ENCODE measurements at places on chromosomes 6 and 20. TPM values are rescaled to one million over a fixed set of nuclear protein-coding genes. Genes with fewer than 3 reads are reported as not detected.

The DCDC2 gene
- total RNA-seq = 0.58 TPM

The GSTA1 gene
- total RNA-seq = not detected

The C20orf144 gene
- total RNA-seq = not detected

GRCh38 chr20:34150306-34151000 is 38.4 kb upstream of the EIF2S2 start:
- H3K27ac ChIP-seq = no peak overlapping the region
- no peak for DNase-seq
- H3K4me3 ChIP-seq = no peak overlapping the region
- no peaks in the 10 kb centered on the region for H3K4me1 ChIP-seq
- H3K27me3 ChIP-seq = no peaks in the 10 kb centered on the region
- H3K36me3 ChIP-seq = no peaks in the 10 kb centered on the region

GRCh38 chr6:141552463-141552862 is 580.3 kb upstream of the GJE1 start:
- H3K36me3 ChIP-seq = no peaks in the 10 kb centered on the region
- H3K27me3 ChIP-seq = no peaks in the 10 kb centered on the region
- no peak overlapping the region for H3K27ac ChIP-seq
- no peak overlapping the region for H3K4me3 ChIP-seq
- H3K4me1 ChIP-seq = no peaks in the 10 kb centered on the region

GRCh38 chr6:167247814-167248595 is 43.1 kb upstream of the UNC93A start:
- DNase-seq = no peak
- H3K4me1 ChIP-seq = no peaks in the 10 kb centered on the region
- H3K36me3 ChIP-seq = no peaks in the 10 kb centered on the region
- H3K27ac ChIP-seq = no peak overlapping the region
- H3K4me3 ChIP-seq = no peak overlapping the region
- H3K27me3 ChIP-seq = peaks cover 9% of the 10 kb centered on the region

- H3K27ac ChIP-seq = no peak overlapping the region
- no peaks in the 10 kb centered on the region for H3K36me3 ChIP-seq
- no peak for DNase-seq
- H3K4me1 ChIP-seq = no peaks in the 10 kb centered on the region
- no peak overlapping the region for H3K4me3 ChIP-seq
These were observed 320.7 kb downstream of the RNF144B start for GRCh38 chr6:18707714-18708439.

The ZBTB46 gene
- 13.4 TPM for total RNA-seq

DNA sequence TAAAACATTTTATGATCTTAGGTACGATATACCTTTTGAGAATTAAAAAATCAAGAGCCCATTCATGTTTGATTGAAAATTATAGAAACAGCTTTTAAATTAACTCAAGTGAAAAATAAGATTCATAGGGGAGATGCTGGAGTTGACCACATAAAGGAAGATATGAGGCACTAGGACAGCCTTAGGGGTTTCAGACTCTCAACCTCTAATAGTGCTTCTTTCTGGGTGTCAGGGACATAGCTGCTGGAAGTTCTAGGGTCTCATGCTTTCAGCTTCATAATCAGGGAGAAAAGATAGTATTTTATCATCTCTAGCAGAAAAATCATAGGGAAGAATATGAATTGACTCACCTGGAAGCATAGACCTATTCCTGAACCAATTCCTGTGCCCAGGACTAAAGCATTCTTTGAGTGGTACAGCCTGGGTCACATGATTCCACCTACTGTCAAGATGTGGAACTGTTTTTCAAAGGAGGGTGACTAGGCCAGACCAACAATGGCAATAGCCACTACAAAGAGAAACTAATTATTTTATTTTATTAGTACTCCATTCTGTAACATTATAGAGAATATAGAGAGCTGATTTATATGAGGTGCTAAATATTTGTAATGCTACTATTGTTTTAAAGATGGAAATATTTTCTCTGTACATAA is 27.8 kb upstream of the CENPW start:
- peak; percentile 15 for DNase-seq
- no peaks in the 10 kb centered on the region for H3K36me3 ChIP-seq
- H3K4me3 ChIP-seq = no peak overlapping the region
- H3K27me3 ChIP-seq = no peaks in the 10 kb centered on the region
- H3K4me1 ChIP-seq = no peaks in the 10 kb centered on the region

DNA sequence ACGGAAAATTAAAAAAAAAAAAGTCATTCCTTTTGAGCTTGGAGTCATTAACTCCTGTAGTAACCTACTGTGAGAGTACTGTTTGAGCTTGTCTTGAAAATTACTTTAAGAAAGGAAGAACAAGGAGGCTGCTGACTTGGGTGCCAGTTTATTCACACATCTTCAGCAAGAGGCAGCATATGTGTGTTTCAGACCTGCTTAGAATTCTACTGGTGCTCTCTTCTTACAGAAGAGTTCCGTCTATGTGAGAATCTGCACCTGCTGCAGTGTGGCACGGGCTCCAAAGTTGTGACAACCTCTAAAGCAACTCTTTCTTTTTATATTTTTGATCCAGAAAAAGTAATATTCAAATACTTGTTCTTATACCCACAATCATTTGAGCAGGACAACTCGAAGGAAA is 117.4 kb upstream of the SOX4 start:
- H3K4me3 ChIP-seq = no peak overlapping the region
- H3K27me3 ChIP-seq = no peaks in the 10 kb centered on the region
- no peaks in the 10 kb centered on the region for H3K36me3 ChIP-seq
- peaks cover 5% of the 10 kb centered on the region for H3K4me1 ChIP-seq
- no peak for DNase-seq
- H3K27ac ChIP-seq = no peak overlapping the region

The SRSF12 gene
- total RNA-seq = not detected

- no peaks in the 10 kb centered on the region for H3K4me1 ChIP-seq
- H3K36me3 ChIP-seq = no peaks in the 10 kb centered on the region
- peaks cover 9% of the 10 kb centered on the region for H3K27me3 ChIP-seq
- H3K4me3 ChIP-seq = no peak overlapping the region
These were observed 129.1 kb upstream of the SMLR1 start for GRCh38 chr6:130697995-130698535.

DNA sequence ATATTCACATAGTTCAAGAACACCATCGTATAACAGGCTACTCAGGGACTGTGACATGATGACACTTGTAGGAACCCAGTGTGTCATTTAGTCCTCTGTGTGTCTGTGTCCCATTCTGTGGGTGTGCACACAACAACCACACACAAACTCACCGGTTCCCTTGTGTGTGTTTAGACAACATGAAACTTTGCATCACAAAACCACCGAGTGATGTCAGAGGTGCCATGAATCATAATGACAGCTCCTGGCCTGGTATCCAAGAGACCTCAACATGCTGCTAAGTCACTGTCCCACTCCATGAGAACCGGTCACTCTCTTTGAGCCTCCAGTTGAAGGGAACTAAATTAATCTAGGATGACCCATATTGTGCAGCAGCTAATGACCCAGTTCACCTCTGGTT is 421.3 kb downstream of the PREX1 start:
- peaks cover 29% of the 10 kb centered on the region for H3K27me3 ChIP-seq
- H3K36me3 ChIP-seq = no peaks in the 10 kb centered on the region
- no peak overlapping the region for H3K4me3 ChIP-seq
- DNase-seq = no peak

The KCNK5 gene
- total RNA-seq = 13.9 TPM

- H3K27me3 ChIP-seq = no peaks in the 10 kb centered on the region
- DNase-seq = no peak
- no peaks in the 10 kb centered on the region for H3K4me1 ChIP-seq
- no peak overlapping the region for H3K27ac ChIP-seq
These were observed 91.4 kb upstream of the NEDD9 start for GRCh38 chr6:11323666-11324452.

- H3K36me3 ChIP-seq = no peaks in the 10 kb centered on the region
- no peak overlapping the region for H3K27ac ChIP-seq
- H3K27me3 ChIP-seq = no peaks in the 10 kb centered on the region
- no peak for DNase-seq
- no peak overlapping the region for H3K4me3 ChIP-seq
- H3K4me1 ChIP-seq = no peaks in the 10 kb centered on the region
These were observed 6.4 kb upstream of the MTRES1 start for GRCh38 chr6:107021446-107022185.

DNA sequence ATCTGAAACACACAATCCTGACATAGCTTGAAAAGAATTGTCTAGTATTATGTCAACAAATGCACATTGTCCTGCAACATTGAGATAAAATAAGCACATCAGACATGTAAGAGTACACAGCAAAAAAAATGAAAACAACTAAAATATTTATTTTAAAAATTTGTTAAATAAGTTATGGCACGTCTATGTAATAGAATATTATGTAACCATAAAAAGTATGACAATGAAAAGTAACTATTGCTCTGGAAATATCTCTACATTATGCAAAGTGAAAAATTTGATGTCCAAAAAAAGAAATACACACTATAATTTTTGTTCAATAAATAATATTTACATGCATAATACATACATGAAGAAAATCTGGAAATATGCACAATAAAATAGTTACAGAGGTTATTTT is 9.3 kb upstream of the ID4 start:
- no peak overlapping the region for H3K27ac ChIP-seq
- no peaks in the 10 kb centered on the region for H3K36me3 ChIP-seq
- H3K27me3 ChIP-seq = no peaks in the 10 kb centered on the region
- no peak overlapping the region for H3K4me3 ChIP-seq
- no peaks in the 10 kb centered on the region for H3K4me1 ChIP-seq

DNA sequence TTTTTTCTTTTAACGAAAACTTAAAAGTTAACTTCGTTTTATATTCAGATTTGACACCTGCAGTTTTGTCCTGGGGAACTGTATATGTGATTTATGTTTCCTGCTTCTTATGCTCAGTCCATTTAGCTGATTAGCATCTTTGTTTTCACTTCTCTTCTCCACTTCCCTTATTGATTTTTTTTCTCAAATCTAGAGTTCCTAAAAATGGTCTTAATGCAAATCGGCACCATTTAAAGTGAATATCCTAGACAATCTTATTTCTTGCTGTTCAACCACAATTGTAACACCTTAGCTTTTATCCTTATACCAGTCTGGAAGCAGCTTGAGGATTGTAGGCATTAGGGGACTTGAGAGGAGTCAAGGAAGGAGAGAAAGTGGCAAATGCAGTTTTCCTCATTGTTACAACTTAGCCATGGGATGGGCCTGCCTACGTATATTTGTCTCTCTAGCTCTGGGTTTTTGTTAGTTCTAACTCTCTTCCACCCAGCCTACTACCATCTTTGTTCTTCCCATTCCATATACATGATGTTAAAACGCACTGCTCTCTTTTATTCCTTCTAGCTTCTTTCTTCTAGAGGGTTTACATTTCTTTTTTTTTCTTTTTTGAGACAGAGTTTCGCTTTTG is 8.5 kb downstream of the QRSL1 start:
- H3K27ac ChIP-seq = no peak overlapping the region
- H3K36me3 ChIP-seq = peaks cover 17% of the 10 kb centered on the region
- H3K4me3 ChIP-seq = no peak overlapping the region

The HSD17B8 gene
- not detected for total RNA-seq

DNA sequence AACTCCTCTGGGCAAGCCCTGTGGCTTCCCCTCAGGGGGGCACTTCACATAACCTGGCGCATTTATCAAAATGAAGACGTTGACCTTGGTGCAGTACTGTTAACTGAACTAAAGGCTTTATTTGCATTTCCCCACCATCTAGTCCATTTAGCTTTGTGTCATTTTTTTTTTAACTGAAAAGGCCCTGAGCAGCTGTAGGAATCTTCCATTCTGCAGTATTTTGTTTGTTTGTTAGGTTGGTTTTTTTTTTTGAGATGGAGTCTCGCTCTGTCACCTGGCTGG is 10.7 kb downstream of the TMEM181 start:
- no peaks in the 10 kb centered on the region for H3K36me3 ChIP-seq
- H3K27me3 ChIP-seq = no peaks in the 10 kb centered on the region
- no peak overlapping the region for H3K4me3 ChIP-seq
- no peak overlapping the region for H3K27ac ChIP-seq
- DNase-seq = no peak

DNA sequence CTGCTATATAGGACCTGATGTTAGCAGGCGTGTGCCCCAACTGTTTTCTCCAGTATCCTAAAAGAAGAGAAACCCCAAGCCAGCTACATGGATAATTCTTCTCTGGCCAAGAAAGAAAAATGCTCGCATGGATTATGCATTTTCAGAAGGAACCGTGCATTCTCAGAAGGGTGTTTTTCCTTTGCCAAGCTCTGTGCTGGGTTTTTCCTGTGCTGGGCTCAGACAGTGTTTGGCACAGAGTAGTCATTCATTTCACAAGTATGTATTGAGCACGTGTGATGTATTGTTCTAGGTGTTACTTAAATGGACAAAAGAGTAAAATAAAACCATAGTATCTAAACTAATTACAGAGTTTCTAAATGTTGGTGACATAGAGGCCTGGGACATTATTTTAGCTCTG is 62.7 kb upstream of the ZNF133 start:
- no peaks in the 10 kb centered on the region for H3K36me3 ChIP-seq
- H3K4me3 ChIP-seq = no peak overlapping the region
- H3K27ac ChIP-seq = no peak overlapping the region
- peaks cover 16% of the 10 kb centered on the region for H3K4me1 ChIP-seq

GRCh38 chr6:1758076-1758679 is 148.5 kb downstream of the FOXC1 start:
- no peaks in the 10 kb centered on the region for H3K36me3 ChIP-seq
- H3K27me3 ChIP-seq = no peaks in the 10 kb centered on the region
- H3K4me3 ChIP-seq = no peak overlapping the region
- H3K27ac ChIP-seq = no peak overlapping the region

GRCh38 chr6:89689732-89690131 is 51.2 kb upstream of the LYRM2 start:
- H3K4me1 ChIP-seq = no peaks in the 10 kb centered on the region
- H3K27ac ChIP-seq = no peak overlapping the region
- peaks cover 100% of the 10 kb centered on the region for H3K36me3 ChIP-seq
- DNase-seq = no peak
- no peaks in the 10 kb centered on the region for H3K27me3 ChIP-seq

- H3K4me3 ChIP-seq = peak within 1 kb of the TSS; percentile 57
- H3K27ac ChIP-seq = peak within 1 kb of the TSS; percentile 77
- H3K36me3 ChIP-seq = no peaks in the 10 kb centered on the region
- DNase-seq = peak; percentile 36
- peaks cover 8% of the 10 kb centered on the region for H3K27me3 ChIP-seq
These were observed at the start of gene RIPOR3 for GRCh38 chr20:50690650-50691572. Gene RIPOR3, minus strand, starts transcription at chr20:50691542. Its CDS starts 414 bp downstream, at chr20:50691128.

- peaks cover 21% of the 10 kb centered on the region for H3K4me1 ChIP-seq
- no peak overlapping the region for H3K4me3 ChIP-seq
- H3K36me3 ChIP-seq = no peaks in the 10 kb centered on the region
- no peak overlapping the region for H3K27ac ChIP-seq
- H3K27me3 ChIP-seq = no peaks in the 10 kb centered on the region
These were observed 507.5 kb upstream of the SULF2 start for GRCh38 chr20:48292806-48293205.

The CD40 gene
- 5.3 TPM for total RNA-seq

The OPRM1 gene
- total RNA-seq = not detected

The FILIP1 gene
- total RNA-seq = 2.6 TPM

GRCh38 chr6:98816799-98817198 is 17.6 kb upstream of the POU3F2 start:
- no peaks in the 10 kb centered on the region for H3K4me1 ChIP-seq
- no peak overlapping the region for H3K4me3 ChIP-seq
- no peaks in the 10 kb centered on the region for H3K27me3 ChIP-seq
- H3K36me3 ChIP-seq = no peaks in the 10 kb centered on the region
- no peak for DNase-seq
- no peak overlapping the region for H3K27ac ChIP-seq
